Skin of body (tissue), 3 donors: ENCODE measurements at places on chromosomes 16 and 17. TPM values are rescaled to one million over a fixed set of nuclear protein-coding genes. Genes with fewer than 3 reads are reported as not detected.

The PCGF2 gene
- total RNA-seq = 5.5 TPM

The PHF23 gene
- 27.0 TPM for total RNA-seq

The KCNJ16 gene
- 0.69 TPM for total RNA-seq

The FZD2 gene
- 5.7 TPM for total RNA-seq

The CD300LB gene
- total RNA-seq = 0.59 TPM

The TRPV2 gene
- 5.2 TPM for total RNA-seq

- peak; percentile 23 for DNase-seq
Measured at GRCh38 chr17:5355421-5356129, 63.9 kb downstream of the NUP88 start.

DNA sequence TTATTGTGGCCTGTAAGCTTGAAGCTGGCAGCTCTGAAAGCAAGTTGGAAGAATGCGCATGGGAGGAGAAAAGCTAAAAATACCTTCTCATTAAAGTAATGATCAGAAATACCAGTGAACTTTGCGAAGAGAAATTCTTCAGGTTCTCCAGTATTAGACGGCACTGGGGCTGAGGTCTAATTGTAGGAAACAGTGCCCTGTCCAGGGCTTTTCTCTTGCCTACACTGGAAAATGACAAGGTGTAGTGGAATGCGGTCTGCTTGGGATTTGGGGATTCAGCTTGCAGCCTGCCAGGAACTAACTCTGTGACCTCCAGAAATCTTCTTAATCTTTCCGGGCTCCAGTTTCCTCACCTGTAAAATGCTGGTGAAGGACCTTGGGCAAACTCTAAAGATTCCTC lies 53.3 kb upstream of the KCNJ16 start:
- DNase-seq = no peak

GRCh38 chr16:52783616-52784015 lies 236.7 kb upstream of the TOX3 start:
- DNase-seq = no peak

DNA sequence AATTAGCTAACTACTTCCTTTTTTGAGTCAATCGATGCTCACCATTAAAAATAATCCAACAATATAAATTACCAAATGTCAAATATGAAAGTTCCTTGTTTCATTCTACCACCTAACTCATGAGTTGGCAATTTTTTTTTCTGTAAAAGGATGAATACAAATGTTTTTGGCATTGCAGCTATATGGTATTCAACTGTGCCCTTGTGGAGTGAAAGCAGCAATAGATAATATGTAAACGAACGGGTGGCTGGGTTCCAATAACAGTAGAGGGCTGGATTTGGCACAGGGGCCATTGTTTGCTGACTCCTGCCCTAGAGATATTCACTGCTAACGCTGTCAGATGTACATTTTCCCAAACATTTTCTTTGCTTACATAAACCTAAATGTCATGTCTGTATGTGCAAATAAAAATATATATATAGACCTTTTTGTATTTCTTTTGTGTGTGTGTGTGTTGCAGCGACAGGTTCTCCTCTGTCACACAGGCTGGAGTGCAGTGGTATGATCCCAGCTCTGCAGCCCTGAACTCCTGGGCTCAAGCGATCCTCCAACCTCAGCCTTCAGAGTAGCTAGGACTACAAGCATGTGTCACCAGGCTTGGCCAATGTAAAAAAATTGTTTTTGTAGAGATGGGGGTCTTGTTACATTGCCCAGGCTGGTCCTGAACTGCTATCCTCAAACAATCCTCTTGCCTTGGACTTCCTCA lies 73.9 kb downstream of the RPGRIP1L start:
- DNase-seq = no peak

GRCh38 chr17:39236450-39236927 lies 10.7 kb upstream of the STAC2 start:
- DNase-seq = no peak

DNA sequence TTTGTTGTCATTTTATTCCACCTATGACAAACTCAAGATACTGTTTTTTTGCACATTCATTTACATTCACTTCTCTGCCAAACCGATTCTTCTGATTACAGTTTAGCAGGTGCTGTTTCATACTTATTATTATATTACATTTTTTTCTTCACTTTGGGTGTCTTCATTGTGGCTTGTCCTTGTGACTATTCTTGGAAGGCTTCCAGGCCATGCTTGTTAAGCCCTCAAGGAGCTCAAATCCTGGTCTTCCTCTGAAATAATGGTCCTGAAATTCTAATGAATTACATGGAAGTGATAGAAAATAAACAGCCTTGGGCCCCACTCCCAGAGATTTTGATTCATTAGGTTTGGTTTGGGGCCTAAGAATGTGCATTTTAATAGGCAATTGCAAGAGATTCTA lies 1.4 kb downstream of the KRTAP2-4 start:
- no peak for DNase-seq

DNA sequence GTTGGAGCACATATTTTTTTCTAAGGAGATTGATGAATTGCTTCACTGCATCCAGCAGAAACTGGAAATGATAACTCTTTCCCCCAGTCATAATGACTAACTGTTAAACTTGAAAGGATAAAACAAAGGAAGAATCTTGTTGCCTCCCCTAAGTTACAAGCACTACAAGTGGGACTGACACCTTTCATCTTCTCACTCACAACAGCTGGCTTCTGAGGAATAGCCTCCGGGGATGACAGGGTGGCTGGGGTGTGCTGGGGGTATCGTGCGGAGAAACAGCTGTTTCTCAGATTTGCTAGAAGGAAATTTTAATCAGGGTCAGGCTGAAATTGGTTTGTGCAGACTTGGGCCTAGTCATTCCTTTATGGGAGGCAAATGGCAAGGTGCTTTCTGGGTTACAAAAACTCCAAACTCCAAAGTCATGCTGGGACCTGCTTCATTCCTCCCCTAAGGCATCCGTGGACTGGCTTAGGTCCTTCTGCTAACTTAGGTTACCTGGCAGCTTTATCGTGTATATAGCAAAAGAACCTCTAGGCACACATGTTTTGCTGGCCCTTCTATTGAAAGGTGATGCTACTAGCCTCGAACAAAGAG lies 557.2 kb downstream of the TOX3 start:
- no peak for DNase-seq

- DNase-seq = no peak
Measured at GRCh38 chr17:75689441-75689873, 22.3 kb downstream of the SAP30BP start.

DNA sequence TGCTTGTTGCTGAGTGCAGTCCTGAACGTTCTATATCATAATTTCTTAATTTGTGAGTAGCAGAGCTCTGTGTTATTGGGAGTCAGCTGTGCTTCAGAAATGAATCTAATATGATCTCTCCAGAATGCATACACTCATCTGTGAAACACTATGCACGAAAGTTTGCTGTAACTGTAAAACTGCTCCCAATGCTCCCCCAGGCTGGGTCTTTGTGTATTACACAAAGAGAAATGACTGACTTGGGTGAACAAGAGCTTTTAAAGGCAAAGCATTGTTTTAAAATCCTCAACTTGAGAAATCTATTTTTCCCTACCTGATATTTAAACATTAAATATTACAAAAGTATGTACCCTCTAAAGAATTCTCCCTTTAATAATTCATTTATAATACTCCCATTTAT lies 636.7 kb upstream of the KIF2B start:
- DNase-seq = no peak

DNA sequence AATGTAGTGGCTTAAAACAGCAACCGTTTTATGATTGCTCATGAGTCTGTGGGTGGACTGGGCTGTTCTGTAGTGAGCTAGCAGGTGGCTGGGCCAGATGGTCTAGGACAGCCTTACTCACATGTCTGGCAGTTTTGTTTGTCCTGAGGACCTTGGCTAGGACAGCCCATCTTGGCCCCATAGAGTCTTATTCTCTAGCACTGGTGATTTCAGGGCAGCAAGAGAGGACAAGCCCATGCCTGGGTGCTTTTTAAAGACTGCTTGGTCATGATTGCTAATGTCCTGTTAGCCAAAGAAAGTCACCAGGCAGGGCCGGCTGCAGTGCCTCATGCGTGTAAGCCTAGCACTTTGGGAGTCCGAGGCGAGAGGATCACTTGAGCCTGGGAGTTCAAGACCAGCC lies 139.8 kb downstream of the KATNIP start:
- no peak for DNase-seq

DNA sequence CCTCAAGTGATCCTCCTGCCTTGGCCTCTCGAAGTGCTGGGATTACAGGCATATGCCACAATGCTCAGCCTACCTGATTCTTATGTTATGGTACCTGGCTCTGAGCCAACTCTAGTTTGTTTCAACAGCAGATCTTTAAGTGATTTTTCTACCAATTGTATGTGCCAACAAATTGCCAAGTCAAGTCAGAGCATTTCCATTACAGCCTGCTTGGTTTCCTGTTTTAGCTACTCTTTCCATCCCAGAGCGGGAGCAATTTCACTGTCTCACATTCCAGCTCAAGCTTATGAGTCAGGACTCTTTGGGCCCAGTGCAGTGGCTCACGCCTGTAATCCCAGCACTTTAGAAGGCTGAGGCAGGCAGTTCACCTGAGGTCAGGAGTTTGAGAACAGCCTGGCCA lies 30.8 kb upstream of the RBBP6 start:
- no peak for DNase-seq

GRCh38 chr16:24921229-24921628 lies 75.5 kb downstream of the SLC5A11 start:
- no peak for DNase-seq

- no peak for DNase-seq
Measured at GRCh38 chr17:81508639-81509206, 3.9 kb downstream of the ACTG1 start.

DNA sequence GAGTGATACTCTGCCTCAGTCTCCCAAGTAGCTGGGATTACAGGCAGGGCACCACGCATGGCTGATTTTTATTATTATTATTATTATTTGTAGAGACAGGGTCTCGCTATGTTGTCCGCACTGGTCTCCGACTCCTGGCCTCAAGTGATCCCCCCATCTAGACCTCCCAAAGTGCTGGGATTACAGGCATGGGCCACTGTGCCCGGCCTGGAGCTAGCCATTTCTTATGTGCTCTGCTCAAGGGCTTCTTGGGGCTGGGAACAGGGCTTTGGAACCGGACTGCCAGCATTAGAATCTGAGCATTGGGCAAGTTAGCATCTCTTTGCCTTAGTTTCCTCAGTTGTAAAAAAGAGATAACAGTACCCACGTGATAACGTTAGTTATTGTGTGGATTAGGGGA lies 111.3 kb downstream of the C16orf78 start:
- no peak for DNase-seq

DNA sequence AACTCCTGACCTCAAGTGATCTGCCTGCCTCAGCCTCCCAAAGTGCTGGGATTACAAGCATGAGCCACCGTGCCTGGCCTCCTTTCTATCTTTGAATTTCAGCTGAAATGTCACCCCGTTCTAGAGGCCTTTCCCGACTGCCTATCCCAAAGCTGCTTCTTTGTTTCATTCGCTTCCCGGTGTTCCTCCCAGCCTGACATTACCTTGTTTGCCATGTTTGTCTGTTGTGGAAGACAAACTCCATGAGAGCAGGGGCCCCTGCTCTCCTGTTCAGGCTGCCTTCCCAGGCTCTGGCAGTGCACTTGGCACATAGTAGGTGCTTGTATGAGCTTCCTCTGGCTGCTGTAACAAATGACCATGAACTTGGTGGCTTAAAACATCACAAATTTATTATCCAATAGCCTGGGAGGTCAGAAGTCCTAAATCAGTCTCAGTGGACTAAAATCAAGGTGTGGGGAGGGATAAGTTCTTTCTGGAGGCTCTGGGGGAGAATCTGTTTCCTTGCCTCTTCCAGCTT lies 2.6 kb upstream of the CCL22 start:
- DNase-seq = no peak

DNA sequence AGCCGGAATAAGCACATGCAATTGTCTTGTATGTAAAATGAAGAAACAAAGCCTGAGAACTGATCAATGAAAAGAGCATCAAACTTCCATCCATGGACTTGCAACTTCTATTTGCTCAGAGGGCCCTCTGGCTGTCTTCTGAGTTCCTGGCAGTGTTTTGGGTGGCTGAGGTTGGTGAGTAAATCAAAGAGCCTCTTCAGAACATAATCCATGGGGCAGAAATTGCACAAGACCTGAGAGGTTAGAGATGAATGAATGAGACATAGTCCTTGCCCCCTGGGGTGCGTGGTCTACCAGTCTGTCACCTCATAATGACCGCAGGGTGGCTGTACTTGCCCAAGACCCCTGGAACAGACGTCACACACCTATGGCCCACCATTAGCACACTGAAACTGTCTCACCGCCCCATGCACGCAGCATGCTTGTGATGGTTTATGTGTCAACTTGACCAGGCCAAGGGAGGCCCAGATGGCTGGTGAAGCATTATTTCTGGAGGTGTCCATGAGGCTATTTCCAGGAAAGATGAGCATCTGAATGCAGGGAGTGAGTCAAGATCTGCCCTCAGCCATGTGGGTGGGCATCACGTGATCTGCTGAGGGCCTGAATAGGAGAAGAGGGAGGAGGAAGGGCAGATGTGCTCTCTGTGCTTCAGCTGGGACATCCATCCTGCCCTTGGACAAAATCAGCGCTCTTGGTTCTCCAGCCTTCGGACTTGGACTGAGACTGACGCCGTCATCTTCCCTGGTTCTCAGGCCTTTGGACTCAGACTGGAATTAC lies 8.3 kb downstream of the PIK3R6 start:
- DNase-seq = no peak

DNA sequence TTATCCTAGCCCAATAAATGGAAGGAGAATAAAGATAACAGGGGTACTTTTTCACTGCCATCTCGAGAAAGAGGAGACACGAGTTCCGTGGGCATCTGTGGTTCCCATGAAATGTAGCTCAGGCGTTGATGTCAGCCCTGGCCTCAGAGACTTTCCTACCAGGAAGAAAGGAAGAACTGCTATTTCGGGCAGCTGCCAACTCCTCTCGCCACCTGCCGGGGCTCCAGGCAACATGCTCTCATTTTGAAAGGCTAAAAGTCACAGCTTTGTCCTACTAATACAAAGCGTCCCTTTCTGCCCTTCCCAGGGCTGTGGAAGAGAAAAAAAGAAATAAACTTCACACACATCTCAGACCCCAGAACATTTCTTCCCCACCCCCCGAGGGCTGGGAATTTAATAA lies 65.8 kb downstream of the DHRS7C start:
- no peak for DNase-seq

GRCh38 chr16:67311607-67312488 lies 14.7 kb downstream of the KCTD19 start:
- DNase-seq = peak; percentile 33

DNA sequence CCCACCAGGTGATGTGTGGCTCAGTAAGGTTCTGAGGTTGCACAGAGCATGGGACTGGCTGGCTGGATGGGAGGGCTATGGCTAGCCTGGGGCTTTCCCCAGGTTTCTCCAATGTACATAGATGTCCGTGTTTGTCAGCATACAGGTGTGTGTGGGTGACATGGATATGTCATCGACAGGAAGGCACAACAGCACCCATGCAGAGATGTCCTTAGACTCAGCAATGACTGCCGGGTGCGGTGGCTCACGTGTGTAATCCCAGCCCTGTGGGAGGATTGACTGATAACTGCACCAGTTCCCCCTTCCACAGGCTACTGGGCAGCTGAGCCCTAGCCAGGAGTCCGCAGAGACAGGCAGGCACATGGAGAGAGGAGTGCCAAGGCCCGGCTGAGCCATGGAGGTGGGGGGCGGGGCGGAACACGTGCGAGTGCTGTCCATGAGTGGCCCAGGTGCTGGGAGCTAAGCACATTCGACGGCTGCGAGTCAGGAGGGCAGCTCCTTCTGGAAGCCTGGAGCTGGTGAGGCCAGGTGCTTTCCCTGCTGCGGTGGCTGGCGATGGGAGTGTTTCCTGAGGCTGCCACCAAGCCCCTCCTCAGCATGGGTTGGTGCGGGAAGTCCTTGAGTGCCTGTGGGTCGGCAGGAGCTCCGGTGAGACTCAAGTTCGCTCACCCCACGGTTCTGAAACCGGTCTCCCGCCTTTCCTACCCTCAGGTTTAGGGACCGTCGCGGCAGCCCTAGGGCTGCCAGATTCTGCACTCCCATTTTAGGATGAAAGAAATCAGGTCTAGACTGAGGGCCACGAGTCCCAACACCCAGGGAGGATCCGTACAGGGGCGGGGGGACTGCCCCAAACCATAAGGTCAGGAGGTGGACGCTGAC lies 858 bp upstream of the ASPSCR1 start:
- no peak for DNase-seq
